Cortex of kidney (tissue), 1 donor: ENCODE measurements at places on chromosomes 6 and 20.

- no peak for DNase-seq
Measured at GRCh38 chr20:19404826-19405225, 192.4 kb downstream of the SLC24A3 start.

- no peak for DNase-seq
Measured at GRCh38 chr6:11313207-11313606, 80.7 kb upstream of the NEDD9 start.

DNA sequence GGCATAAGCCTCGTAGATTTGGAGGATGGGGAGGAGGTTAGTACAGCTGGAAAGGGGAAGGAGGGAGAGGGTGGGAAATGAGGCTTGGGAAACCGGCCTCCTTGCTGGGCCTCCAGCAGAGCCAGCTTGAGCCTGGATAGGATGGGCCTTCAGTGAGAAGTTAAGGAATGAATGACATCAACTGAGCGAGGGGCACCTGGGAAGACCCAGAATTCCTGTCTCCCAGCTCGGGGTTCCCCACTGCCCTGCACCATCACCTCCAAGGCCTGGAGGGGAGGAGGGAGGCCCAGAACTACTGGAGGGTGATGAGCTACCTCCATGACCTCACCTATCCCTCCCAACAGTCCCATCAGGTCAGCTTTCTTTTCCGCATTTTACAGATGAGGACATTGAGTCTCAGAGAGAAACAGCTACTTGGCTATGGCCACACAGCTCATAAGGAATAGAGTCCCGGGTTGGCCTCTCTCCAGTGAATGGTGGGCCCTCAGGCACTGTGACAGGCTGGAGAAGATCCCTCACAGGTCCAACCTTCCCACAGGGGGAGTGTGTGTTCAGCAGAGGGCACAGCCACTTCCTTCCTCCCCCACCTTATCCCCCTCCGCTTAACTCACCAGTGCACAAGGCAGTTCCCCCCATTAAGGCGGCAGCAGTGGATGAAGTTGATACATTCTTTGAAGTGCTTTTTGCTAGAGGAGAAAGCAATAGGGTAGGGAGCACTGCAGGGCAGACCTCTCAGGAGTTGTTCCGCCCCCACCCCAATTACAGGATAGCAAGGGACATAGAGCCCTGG lies 6.8 kb downstream of the DUSP15 start:
- DNase-seq: no peak

DNA sequence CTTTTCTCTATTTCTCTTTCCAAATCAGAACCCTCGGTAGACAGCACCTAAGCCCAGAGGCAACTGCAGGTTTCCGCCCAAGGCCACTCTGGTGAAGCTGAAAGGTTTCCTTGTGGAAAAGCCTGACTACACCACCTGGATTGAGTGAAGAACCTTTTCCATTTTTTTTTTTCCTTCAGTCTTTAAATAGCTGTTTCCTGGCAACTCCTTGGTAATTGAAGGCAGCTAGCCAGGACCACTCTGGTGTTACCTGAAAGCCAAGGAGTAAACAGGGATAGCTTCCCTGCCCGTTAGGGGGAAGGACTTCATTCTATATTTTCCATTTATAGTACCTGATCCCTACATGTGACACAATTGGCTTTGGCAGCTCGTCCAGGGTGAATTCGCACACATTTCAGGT lies 1238.4 kb downstream of the GRIK2 start:
- DNase-seq: no peak

- no peak for DNase-seq
Measured at GRCh38 chr20:6707321-6707831, 60.1 kb upstream of the BMP2 start.

DNA sequence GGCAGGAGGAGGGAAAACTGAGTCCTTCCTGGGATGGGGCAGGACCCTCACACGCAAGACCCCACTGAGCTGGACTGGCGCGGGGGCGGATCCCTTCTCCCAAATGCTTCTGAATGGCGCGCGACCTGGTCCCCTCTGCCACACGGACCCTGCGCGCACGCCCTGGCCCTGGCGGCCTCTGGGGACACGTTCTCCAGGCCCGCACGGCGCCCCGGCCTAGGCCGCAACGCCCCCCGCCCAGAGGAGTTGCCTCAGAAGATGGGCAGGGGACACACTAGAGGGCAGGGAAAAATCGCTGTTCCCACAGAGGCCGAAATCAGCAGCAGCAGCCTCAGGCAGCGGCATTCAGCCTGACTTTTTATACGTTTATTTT lies 45.2 kb upstream of the OSTM1 start:
- DNase-seq: no peak

DNA sequence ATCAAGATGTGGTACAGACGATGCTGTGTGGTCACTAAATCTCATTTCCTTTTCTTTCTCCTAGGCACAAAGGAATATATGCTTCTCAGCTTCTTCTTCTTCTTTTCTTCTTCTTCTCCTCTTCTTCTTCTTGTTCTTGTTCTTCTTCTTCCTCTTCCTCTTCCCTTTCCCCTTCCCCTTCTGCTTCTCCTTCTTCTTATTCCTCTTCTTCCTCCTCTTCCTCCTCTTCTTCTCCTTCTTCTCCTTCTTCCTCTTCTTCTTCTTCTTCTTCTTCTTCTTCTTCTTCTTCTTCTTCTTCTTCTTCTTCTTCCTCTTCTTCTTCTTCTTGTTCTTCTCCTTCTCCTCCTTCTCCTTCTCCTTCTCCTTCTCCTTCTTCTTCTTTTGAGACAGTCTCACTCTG lies 190.4 kb upstream of the DTNBP1 start:
- no peak for DNase-seq

GRCh38 chr6:12178521-12178920 lies 111.6 kb upstream of the EDN1 start:
- no peak for DNase-seq

- DNase-seq: no peak
Measured at GRCh38 chr20:9241721-9242427, 173.0 kb downstream of the PLCB4 start.

DNA sequence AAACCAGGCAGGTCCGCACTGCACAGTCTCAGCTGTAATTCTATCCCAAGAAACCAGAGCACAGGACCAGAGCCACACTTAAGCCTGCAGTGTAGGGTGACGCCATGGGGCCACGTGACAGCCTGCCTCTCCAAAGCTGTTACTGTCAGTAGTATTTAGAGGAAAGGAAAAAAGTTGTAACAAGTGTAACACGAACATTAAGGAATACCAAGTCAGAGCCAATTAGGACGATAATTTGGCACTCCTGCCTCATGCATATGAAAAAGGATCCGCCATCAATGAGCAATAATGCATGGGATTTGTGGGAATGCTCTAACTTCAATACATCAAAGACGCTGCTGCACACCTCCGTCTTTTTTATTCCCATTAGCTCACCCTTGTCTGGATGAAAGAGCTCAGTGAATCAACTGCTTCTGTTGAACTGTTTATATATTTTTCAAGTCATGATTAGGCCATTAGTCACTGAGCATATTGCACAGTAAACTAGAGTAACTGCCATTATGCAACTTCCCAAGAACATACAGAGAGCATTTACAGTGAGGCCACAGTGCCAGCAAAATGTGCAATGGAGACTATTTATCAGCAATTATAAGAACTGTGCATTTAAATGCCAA lies 79.9 kb downstream of the ATXN1 start:
- DNase-seq: no peak

GRCh38 chr20:10356628-10357027 lies 77.4 kb downstream of the MKKS start:
- DNase-seq: no peak

DNA sequence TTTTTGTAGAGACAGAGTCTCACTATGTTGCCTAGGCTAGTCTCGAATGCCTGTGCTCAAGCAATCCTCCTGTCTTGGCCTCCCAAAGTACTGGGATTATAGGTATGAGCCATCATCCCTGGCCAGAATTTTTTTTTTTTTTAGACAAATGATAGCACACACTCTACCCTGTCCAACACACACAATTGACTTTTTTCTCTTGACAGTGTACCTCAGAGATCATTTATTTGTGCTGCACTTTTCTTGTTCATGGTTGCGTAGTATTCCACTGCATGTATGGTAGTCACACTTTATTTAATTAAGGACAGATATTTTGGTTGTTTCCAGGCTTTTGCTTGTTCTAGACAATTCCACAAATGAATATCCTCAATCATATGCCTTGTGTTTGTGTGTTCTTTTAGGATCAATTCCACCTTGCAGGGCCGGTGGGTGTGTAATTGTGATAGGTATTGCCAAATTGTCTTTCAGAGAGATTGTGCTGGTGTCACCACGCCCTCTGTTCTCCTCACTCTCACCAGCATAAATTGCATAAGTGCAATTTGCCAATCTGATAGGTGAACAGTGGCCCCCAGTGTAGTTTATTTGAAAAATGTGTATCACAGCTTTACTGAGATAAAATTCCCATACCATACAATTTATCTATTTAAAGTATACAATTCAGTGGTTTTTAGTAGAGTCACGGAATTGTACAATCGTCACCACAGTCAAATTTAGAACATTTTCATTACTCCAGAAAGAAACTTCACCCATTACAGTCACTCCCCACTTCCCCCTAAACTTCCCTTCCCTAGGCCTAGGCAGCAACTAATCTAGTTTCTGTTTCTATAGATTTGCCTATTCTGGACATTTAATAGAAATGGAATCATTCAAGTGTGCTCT lies 20.1 kb downstream of the SRC start:
- DNase-seq: no peak

GRCh38 chr20:59938696-59939051 lies 1.4 kb downstream of the PPP1R3D start:
- no peak for DNase-seq

DNA sequence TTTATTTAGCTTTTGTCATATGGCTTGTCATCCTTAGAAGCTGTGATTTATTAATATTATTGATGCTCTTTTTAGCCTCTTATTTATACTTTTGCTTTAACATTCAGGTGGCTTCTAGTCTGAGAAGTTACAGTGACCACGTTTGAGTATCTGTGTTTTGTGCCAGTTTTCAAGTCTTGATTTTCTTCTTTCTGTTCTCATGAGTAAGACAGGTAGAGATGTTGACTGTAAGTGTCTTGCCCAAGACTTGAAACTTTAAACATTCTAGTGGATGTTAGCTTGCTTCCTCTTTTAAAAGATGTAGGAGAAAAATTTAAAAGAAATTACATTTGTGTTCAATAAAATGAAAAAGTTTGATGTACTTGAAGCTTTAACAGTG lies 122.6 kb downstream of the LRRC1 start:
- DNase-seq: no peak

GRCh38 chr6:158766621-158767455 lies 52.3 kb downstream of the EZR start:
- no peak for DNase-seq

- no peak for DNase-seq
Measured at GRCh38 chr20:25637247-25637646, 13.4 kb upstream of the NANP start.

DNA sequence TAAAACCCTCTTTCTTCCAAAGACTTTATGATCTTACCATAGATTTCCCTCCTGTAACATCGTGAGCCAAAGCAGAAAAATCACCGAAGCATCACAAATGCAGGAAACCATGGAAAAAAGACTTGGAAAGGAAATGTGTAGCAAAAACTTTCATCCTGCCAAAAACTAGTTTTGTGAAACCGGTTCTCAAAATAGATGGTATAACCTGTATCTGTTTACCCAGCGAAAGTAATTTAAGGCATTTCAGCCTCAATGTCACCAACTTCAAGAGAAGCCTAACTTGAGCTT lies 213.9 kb downstream of the ZNF217 start:
- no peak for DNase-seq

GRCh38 chr20:46739431-46740213 lies 30.2 kb downstream of the SLC2A10 start:
- DNase-seq: no peak

- DNase-seq: no peak
Measured at GRCh38 chr6:1739680-1740079, 130.0 kb downstream of the FOXC1 start.

DNA sequence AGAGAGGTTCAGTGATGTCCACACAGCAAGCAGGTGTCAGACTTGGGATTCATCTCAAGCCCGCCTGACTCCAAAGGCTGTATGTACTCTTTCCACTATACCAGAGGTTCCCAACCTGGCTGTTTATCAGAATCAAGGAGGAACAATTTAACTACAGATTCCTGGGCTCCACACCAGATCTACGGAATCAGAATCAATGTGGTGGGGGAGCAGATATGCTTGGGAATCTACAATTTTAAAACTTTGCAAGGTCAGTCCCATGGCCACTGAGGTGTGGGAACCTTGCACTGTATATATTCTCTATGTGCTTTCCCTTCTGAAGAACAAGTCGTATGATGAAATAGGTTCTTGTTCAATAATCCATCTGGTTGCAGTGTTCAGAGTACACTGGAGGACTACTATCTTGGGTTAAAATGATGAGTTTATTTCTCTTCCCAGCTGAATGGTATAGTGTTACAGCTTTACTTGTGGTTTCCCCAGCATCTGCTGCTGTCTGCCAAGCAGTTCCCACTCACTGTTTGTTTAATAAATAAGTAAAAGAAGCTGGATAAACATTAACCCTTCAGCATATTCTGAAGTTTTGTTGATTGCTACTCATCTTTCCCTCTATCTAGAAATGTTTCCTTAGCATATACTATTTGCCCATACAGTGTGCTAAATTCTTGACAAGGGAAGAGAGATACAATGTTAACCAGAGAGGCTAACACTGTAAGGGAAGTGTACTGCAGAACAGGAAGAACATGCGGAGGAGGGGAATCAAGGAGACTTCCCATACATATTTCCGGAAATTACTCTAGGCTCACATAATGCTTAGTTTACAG lies 9.9 kb downstream of the TTI1 start:
- DNase-seq: no peak

- no peak for DNase-seq
Measured at GRCh38 chr6:54716877-54717276, 129.7 kb upstream of the FAM83B start.

- no peak for DNase-seq
Measured at GRCh38 chr20:50310673-50311051, 120.0 kb downstream of the CEBPB start.

GRCh38 chr20:39358052-39358451 lies 395.9 kb downstream of the DHX35 start:
- DNase-seq: no peak

- DNase-seq: no peak
Measured at GRCh38 chr6:26556263-26557070, 18.3 kb downstream of the HMGN4 start.

DNA sequence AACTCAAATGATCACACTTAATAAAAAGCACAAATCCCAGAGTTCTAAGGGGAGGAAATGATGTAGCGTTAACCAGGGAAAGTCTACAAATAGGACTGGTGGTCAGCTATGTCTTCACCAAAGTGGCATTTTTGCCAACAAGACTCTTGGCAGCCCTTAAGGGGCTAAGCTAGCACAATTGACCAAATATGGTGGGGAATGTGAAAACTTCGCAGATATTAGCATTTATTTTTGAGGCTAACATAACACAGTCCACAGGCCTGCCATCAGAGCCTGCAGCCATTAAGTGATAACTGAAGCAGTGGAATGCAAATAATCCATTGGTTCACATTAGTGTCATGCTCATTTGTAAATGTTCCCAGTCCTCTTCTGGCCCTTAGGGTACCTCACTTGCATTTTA lies 274.6 kb downstream of the FOXC1 start:
- DNase-seq: no peak

DNA sequence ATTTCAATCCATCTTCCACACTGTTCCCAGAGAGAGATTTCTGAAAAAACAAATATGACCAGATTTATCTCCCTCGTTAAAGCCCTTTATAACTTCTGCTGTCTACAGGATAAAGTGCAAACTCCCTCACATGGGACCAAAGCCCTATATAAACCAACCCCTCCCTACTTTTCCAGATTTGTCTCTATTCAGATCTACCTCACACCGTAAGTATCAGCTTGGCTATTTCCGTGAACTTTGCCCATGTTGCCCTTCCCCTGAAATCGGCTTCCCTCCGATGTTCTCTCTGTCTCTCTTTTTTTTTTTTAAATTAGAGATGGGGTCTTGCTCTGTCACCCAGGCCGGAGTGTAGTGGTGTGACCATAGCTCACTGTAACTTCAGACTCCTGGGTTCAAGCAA lies 12.1 kb upstream of the FAM8A1 start:
- DNase-seq: no peak

- DNase-seq: no peak
Measured at GRCh38 chr20:20521736-20522135, 153.8 kb downstream of the INSM1 start.
